ENCODE measurements at places on chromosomes 3 and 15.

DNA sequence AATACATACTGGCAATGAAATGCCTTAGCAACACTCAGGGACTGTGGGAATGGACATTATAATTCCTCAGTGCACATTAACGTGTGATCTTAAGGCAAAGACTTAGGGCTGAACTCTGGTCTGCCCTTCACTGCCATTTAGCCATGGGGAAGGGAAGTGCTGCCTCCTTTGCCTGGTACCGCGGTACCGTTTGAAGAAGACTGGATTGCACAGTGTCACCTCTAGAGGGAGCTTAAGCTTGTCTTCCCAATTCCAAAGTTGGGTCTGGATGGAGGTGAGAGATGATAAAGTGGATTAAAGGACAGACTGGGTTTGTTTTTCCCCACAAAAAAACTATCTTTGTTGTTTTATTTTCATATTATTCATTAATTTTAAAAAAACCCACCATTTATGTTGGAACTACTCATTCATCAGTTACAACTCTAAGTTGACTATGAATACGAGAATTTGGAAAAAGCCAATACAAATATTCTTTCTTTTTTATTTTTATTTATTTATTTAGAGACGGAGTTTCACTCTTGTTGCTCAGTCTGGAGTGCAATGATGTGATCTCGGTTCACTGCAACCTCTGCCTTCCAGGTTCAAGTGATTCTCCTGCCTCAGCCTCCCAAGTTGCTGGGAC lies 60.0 kb upstream of the SYN2 start:
- peak; percentile 47 for DNase-seq

- DNase-seq: no peak
Observed at GRCh38 chr3:149800693-149801092, 8.3 kb upstream of the ANKUB1 start.

- peak; percentile 53 for DNase-seq
Observed at GRCh38 chr15:48592933-48593332, 52.6 kb downstream of the FBN1 start.

- DNase-seq: peak; percentile 51
Observed at GRCh38 chr3:141330718-141331376, 37.5 kb upstream of the ZBTB38 start.

DNA sequence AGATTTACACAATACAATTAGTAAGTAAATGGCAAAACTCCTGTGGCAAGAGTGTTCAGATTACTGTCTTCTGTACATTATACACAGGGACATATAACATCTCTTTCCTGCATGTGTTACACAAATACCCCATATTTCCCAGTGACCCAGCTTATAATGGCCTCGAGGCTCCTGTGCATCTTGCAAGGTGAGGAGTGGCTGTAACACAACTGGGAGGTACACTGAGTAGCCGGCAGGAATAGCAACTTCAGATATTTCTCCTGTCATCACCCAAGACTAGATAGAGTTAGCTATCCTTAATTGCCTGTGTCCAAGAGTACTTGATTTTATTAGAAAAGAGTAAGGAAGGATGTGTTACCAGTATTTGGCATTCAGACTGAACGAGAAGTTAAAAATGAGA lies 5.6 kb downstream of the GMPS start:
- DNase-seq: no peak

- DNase-seq: no peak
Observed at GRCh38 chr3:181610973-181611265, 100.8 kb upstream of the SOX2 start.

GRCh38 chr3:32713181-32713580 lies 28.2 kb downstream of the CNOT10 start:
- no peak for DNase-seq

- no peak for DNase-seq
Observed at GRCh38 chr15:72786676-72787345, 3.3 kb upstream of the ADPGK start.

- DNase-seq: peak; percentile 31
Observed at GRCh38 chr15:82177291-82178010, 85.1 kb downstream of the EFL1 start.

GRCh38 chr3:189222927-189223636 lies 51.3 kb downstream of the TPRG1 start:
- DNase-seq: no peak

- DNase-seq: peak; percentile 62
Observed at GRCh38 chr15:80152896-80153876, at the start of gene FAH. Gene FAH (plus strand): TSS chr15:80152999. CDS start chr15:80153055, 56 bp downstream.

DNA sequence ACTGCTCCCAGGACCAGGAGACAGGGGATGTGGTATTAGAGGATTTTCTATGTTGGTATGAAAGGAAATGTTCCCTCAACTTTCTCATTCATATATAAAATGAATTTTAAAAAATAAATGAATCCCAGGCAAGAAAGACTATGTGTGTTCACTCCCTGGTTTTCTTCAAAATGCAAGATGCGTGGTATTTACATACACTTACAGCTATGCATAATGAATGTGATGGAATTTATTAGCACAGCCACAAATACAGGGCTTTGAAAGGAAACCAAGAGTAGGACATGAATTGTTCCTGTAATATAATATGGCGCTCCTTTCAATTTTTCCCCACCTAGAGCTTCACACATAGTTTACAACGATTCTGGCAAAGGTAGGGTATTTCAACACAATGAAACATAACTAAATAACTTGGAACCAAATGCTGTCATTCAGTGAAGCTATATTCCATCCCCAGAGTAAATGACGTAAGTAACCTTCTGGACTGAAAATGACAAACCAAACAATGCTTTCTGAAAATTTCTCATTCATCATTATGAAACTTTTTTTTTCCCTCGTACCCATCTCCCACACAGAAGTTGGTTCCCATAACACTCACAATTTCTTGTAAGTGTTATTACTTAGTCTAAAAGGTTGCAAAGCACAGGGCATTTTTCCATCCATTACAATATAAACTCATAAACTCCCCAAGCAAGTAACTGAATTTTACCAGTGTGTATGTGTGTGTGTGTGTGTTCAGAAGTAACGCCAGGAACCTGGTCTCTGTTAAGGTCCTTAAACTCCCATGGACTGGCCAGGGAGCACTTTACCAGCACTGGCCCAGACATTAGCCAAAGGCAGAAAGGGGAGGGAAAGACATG lies 41.8 kb downstream of the CBLB start:
- DNase-seq: peak; percentile 91

GRCh38 chr3:182063742-182064141 lies 352.0 kb downstream of the SOX2 start:
- no peak for DNase-seq

DNA sequence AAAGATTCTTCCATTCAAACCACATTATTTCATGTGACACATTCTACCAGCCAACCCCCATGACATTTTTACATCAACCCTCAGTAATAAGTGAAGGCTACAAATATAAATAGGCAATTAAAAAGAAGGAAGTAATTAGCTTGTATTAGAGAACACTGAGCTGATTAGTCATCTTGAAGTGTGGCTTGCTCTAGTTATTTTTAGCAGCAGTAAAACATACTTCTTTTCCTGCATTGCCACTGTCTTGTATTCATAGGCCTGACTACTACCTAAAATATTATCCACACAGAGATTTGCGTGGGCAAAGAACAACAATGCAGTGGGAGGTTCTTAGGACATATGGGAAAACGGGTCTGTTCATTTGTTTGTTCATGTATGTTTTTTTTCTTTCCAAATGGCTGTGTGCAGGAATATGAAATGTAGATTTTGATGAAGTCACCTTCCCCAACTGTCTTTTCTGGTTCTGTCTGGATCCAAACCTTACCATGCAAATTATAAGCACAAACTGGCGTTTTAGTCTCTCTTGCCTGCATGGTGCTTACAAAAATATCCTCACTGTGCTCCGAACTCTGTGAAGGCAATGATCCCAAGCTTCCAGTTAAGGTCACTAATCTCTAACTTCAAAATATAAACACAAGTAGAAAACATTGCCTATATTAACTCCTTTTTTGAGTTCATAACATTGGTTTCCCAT lies 31.5 kb upstream of the TM4SF4 start:
- DNase-seq: peak; percentile 83

DNA sequence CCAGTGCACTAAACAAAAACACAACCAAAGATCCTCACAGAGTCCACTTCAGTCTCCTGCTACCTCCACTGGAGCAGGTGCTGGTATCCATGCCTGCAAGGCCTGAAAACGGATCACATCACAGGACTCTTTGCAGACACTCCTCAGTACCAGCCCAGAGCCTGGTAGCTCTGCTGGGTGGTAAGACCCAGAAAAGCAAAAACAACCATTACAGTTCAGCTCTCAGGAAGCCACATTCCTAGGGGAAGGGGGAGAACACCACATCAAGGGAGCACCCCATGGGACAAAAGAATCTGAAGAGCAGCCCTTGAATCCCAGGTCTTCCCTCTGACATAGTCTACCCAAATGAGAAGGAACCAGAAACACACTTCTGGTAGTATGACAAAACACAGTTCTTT lies 52.5 kb upstream of the PFN2 start:
- DNase-seq: no peak

GRCh38 chr3:19937459-19938294 lies 3.7 kb upstream of the EFHB start:
- peak; percentile 41 for DNase-seq

- no peak for DNase-seq
Observed at GRCh38 chr3:126160243-126161210, 19.9 kb downstream of the ALDH1L1 start.

DNA sequence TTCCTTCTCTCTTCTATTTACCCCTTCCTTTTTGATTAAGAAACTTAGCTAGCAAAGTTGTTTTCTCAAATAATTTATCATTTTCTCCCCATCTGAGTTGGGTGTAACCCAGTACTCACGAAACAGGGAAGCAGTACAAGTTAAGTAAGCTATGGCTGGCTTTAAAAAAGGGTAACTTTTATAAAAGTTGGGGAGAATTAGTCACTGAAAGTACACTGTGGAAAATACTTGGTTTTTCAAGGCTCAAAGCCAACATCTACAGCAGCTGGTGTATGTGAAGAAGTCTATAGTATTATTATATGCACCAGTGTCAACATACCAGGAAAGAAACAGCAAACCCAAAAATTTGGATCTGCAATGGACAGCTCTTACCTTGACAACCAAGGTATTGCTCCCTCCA lies 25.5 kb downstream of the CLK3 start:
- DNase-seq: no peak

DNA sequence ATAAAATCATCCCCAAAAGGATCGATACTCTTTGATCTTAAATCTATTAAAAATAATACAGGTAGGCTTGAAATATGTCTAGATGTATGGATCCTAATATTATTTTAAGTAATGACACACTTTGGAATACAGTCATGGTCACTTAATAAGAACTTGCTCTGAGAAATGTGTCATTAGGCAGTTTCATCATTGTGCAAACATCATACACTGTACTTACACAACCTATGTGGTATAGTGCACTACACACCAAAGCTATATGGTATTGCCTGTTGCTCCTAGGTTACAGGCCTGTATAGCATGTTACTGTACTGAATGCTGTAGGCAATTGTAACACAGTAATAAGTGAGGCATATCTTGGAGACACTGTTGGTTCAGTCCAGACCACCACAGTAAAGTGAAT lies 307.1 kb downstream of the RAP2B start:
- DNase-seq: no peak

- peak; percentile 31 for DNase-seq
Observed at GRCh38 chr3:197082871-197083270, 53.3 kb upstream of the MELTF start.

- DNase-seq: peak; percentile 58
Observed at GRCh38 chr3:187066228-187066995, 72.9 kb downstream of the RPL39L start.

DNA sequence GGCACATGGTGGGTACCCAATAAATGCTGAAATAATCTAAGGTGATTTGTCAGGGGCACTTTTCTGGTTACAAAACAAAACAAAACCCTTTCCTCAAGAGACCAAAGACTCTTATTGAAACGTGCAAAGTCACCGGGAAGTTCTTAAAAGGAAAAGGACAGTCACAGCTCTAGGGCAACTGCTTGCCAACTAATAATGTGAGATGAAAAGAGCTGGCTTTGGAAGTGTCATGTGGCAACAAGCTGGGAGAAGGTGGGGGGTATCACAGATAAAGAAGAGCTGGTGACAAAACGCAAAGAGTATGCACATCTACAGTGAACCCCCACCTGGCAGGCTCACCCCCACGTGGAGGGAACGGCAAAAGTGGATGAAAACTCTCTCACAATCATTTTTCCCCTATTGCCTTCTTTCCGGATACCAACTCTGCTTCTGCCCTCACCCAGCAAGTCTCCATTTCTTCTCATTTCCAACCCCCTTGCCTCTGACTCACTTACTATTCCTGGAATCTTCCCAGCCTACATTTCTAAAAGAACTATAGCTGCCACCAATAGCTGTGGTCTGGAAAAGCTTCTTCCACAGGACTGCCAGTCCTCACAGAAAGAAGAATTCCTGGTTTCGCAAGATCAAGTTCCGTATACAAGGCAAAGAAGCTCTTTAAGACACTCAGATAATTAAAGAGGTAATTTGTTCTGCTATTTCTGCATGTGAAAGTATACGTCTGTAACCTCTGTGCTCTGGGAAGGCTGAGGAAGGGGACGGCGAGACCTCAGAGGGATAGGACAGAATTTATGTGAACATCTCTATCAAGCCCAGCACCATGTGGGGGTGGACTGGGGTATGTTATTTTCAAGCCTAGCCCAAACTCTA lies 21.8 kb upstream of the ANPEP start:
- peak; percentile 96 for DNase-seq

DNA sequence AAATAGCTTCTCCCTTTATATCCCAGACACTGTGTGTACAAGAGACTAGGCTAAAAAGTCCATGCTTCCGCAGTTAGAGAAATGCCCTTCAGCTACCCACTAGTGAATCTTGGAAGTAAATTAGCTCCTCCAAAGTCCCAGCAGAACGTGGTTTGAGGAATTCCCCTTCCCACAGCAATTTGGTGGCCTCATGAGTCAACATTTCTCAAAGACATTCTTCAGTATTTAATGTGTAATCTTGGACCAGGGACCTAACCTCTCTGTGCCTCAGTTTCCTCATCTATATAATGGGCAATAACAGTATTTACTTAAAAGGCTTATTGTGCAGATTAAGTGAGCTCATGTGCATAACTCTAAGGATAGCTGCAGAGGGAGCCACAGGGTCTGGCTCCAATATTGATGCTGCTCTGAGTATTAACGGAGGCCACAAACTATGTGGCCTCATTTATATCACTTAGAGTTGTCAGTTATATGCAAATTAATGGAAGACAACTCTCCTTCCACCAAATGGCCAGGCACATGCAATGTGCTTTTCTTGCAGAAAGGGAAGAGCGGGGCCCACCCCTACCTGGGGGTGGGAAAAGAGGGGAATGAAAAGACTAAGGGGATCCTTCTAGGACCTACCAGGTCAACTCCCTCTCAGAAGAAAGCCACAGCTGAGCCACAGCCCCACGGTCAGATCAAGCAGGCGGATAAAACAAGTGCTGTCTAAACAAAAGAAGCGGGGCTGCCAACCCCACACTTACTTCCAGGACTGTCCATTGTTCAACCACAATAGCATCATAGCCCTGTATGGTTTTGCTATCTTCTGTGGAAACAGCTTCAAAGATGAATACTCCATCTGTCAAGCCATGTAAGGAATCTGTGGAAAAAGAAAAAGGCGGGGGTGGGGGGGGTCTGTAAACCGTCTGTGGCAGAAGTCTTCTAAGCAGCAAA lies 92.4 kb downstream of the OXNAD1 start:
- DNase-seq: peak; percentile 55

DNA sequence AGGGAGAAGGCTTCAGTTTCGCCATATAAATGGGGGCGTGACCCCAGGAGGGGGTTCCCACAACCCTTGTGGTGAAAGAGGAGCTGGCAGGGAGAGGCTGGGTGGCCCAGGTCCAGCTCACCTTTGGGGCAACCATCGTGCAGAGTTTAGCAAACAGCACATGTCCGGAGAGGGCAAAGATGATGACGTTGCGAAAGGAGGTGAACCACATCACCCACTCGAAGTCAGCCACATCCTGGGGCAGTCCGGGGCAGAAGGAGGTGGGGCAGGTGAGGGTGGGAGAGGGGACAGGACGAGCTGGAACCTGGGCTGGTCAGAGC lies 3.7 kb downstream of the HHATL start:
- no peak for DNase-seq

- no peak for DNase-seq
Observed at GRCh38 chr3:25462495-25462894, 34.4 kb downstream of the RARB start.

Data from cardiac fibroblast (primary cell).